ENCODE measurements at places on chromosomes 5 and 9.

- no peak for ATAC-seq
Measured at GRCh38 chr9:128902351-128903078, 18.3 kb upstream of the PHYHD1 start.

DNA sequence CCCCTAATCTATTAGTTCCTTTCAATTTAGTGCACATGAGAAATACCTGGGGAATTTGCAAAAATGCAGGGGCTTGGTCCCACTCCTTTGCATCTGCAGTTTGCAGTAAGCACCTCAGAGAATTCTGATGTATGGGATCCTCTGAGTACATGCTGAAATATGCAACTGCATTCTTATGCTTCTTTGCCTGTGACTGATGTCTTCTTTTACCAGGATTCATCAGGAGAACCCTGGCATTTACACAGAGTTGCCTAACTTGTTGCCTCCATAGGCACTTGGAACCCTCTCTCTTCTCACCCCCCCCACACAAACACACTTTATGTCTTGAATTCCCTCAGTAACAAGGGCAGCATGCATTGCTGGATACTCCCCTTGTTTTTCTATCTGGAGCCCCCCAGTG lies 173.1 kb downstream of the KDM4C start:
- no peak for ATAC-seq

GRCh38 chr5:5780253-5780652 lies 357.8 kb downstream of the ICE1 start:
- ATAC-seq: peak; percentile 51

GRCh38 chr5:14545308-14545707 lies 36.3 kb upstream of the OTULINL start:
- no peak for ATAC-seq

DNA sequence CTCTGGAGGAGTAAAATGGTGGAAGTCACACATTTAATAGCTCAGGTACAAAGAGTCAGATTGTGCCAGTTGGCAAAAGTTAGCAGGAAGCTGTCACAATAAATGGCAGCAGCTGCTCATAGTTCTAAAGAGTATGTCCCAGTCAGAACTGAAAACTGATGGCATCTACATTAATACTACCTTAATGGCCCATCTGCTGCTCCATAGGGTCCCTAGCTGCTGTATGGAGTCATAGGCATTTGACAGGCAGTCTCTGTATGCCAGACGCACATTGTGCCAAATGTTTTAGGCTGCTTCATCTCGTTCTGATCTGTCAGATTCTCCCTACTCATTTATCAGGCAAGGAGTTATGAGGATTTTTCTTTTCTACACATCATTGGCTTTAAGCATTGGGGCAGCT lies 515.8 kb upstream of the ARRDC3 start:
- ATAC-seq: no peak
